ENCODE measurements at places on chromosomes 13 and 19. TPM values are rescaled to one million over a fixed set of nuclear protein-coding genes. Genes with fewer than 3 reads are reported as not detected.

XAB2 gene
- 12.8 TPM for total RNA-seq

SYNGR4 gene
- total RNA-seq: 0.80 TPM

CLDN10 gene
- 1.3 TPM for total RNA-seq

ZNF562 gene
- 11.5 TPM for total RNA-seq

MUC16 gene
- total RNA-seq: not detected

TUBB4A gene
- total RNA-seq: 0.92 TPM

XRCC1 gene
- total RNA-seq: 7.4 TPM

BSG gene
- total RNA-seq: 331 TPM

ZNF563 gene
- 4.3 TPM for total RNA-seq

KIR3DL2 gene
- not detected for total RNA-seq

ZNF534 gene
- not detected for total RNA-seq

ZNF90 gene
- 0.33 TPM for total RNA-seq

CYP2B6 gene
- total RNA-seq: 7.9 TPM

RUVBL2 gene
- total RNA-seq: 34.6 TPM

OR7A5 gene
- total RNA-seq: not detected

FUT6 gene
- 9.8 TPM for total RNA-seq

FUT1 gene
- total RNA-seq: 1.8 TPM

SRRM5 gene
- 0.22 TPM for total RNA-seq

SSC5D gene
- total RNA-seq: 1.4 TPM

EFNB2 gene
- total RNA-seq: 4.5 TPM

CYP4F3 gene
- 200 TPM for total RNA-seq

LGALS4 gene
- 376 TPM for total RNA-seq

FAM124A gene
- total RNA-seq: 1.0 TPM

ZNF729 gene
- total RNA-seq: not detected

KCNN1 gene
- total RNA-seq: not detected

Measured in right lobe of liver (tissue), 6 donors.